Hindlimb muscle (tissue), 1 donor: ENCODE measurements at places on chromosomes 1 and 21.
A peak's percentile ranks its signal among the peaks of the same experiment; 100 is the strongest.

- no peak for DNase-seq
Measured at GRCh38 chr1:107272321-107272720, 131.5 kb downstream of the NTNG1 start.

GRCh38 chr21:46114963-46115362 lies 17.1 kb downstream of the COL6A2 start:
- DNase-seq = no peak

GRCh38 chr1:22607154-22607553 lies 29.3 kb upstream of the C1QA start:
- DNase-seq = no peak

DNA sequence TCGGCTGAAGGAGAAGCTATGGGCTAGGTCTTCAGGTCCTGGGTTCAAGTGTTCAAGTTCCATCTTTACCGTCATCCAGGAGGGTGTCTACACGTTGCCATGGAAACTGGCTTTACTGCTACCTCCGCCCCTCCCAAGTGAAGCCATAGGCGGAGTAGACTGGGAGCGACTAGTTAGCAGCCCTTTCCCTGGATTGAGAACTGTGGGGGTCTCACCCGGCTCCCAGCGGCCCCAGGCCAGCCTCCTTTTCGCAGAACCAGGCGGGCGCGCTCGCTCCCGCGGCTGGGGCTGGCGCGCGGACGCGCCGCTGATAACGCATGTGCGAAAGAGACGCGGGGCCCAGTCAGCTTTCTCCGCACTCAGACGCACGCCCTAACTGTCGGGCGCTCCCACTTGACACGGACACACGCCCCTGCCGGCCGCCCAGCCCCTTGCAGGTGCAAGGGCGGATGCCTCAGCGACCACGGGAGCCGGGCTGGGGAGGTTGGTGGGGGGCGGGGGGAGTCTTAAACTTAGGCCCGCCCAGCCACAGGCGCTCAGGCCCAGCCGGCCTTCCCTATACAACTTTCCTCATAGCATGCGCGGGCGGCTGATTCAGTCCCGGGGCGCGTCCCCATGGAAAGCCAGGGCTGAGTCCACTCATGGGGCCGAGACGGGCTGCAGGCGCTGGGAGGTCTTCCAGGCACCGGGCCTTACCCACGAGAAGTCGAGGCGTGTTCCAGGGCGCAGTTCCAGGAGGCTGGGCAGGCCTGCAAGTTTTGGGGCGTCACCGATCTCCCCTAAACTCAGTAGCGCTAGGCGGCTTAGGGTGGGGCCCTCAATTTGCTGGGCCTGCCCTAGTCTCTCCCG lies 7.4 kb downstream of the EFNA4 start:
- peak; percentile 78 for DNase-seq

GRCh38 chr1:88917321-88918025 lies 26.1 kb upstream of the GTF2B start:
- no peak for DNase-seq

- DNase-seq = no peak
Measured at GRCh38 chr1:69930396-69930795, 275.0 kb downstream of the LRRC40 start.

- no peak for DNase-seq
Measured at GRCh38 chr1:162954824-162955223, 93.8 kb upstream of the CCDC190 start.

- DNase-seq = no peak
Measured at GRCh38 chr1:32068957-32069588, 3.7 kb upstream of the TMEM39B start.

GRCh38 chr1:23567629-23567995 lies 8.3 kb upstream of the ID3 start:
- no peak for DNase-seq

DNA sequence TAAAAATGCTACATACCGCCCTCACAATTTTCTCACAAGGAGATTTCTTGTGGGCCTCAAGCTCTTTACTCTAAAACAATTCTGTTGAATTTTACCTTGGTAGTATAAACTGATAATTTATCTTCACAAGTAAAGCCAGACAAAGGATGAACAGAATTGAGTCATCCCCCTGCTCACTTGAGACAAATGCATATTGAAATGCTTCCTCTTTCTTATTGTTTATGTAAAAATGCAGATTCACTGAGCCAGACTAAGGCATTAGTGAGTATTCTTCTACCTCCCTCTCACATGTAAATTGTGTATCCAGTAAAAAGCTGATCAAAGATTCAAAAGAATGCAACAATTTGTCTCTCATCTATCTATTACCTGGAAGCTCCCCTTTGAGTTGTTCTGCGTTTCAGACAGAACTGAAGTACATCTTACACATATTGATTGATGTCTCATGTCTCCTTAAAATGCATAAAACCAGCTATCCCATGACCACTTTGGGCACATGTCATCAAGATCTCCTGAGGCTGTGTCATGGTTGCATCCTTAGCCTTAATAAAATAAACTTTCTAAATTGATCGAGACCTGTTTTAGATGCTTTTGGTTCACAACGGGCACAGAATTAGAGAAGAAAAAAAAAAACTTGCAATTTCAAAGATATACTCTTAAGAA lies 743.1 kb upstream of the B3GALT2 start:
- DNase-seq = no peak

DNA sequence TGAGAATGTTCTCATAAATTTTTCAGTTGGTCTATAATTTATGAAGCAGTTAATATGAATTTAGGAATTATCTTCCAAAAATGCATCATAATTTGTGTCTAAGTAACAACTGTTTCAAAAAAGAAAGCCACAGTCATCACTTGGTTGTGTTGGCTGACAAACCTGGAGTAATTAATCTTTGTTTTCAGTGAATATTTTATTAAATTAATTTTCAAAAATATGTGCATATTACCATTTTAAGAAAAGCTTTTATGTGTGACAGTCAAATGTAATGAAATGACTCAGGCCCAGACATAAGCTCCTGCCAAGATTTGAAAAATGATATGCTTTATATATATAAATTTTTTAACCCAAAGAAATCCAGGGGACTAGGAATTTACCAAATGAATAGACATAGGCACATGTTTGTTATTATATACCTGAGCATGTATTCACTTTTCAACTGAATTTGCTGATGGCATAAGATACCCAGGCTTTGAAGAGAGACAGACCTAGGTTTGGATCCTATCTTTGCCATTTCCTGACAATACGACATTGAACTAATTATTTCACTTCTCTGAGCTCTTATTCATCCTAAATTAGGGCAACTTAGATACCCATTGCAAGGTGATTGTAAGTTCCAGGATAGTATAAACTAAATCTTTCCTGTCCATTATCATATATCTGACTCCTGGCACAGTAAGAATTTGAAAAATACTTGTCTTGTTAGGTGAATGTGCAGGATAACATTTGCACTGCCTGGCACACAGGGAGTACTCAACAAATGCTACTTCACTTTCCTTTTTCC lies 729.5 kb upstream of the ADGRL2 start:
- no peak for DNase-seq

- DNase-seq = no peak
Measured at GRCh38 chr1:41365772-41366454, 4.7 kb downstream of the FOXO6 start.
